NCI-H82 (cell line): ENCODE measurements at places on chromosomes 4 and X.
A peak's percentile ranks its signal among the peaks of the same experiment; 100 is the strongest.

DNA sequence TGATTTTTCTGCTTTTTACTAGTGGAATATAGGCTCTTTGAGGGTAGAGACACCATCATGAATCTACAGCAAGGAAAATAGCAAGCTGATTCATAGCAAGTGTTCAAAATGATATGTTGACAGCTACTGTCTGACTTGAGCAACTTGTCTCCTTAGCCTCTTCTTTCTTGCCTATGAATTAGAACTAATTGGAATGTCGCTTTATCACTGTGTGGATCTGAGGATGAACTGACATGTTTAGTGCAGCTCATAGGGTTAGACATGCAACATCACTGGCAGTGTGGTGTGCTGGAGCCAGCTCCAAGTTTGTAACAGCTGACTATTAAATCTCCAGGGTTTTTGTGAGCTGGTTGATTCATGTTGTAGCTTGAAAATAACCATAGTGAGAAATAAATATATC, 1068.4 kb downstream of the PCDH18 start:
- no peak for DNase-seq

DNA sequence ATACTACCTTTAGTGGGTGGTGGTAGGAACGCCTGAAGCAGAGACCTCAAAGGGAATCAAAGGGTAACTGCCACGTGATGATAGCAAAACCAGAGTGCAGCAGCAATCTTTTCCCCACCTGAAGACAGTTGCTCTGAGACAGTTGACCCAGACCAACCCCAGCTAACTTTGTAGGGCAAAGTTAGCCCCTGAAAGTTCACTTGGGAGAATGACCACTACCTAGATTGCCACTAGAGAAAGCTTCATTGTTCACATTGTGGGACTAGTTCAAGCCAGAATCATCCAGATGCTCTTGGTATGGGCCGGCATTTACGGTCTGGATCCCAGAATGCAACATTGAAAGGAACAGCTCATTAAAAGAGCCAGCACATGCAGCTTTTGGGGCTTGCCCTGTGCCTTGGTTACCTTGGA, 4.1 kb downstream of the SEPTIN6 start:
- DNase-seq, result no peak

GRCh38 chr4:185016101-185016940, 2.0 kb upstream of the HELT start:
- DNase-seq, result peak; percentile 38

DNA sequence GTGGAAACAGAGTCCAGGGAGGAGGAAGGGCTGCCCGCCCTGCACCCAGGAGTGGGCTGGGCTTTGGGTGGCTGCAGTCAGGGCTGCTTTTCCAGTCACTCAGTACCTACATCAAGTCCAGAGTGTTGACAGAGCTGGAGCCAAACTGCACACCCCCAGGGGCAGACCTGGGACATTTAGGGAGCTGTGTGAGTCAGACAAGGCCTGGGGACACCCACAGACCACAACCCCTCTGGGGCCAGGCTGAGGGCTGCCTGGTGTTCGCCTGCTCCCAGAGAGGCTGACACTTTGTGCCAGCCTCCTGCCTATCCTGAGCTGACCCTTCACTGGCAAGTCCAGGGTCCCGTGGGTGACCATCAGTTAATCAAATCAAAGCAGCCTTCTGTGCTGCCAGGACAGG, 240.0 kb downstream of the BCOR start:
- no peak for DNase-seq

- peak; percentile 2 for DNase-seq
Observed at GRCh38 chr4:147793569-147794313, 61.9 kb downstream of the ARHGAP10 start.

DNA sequence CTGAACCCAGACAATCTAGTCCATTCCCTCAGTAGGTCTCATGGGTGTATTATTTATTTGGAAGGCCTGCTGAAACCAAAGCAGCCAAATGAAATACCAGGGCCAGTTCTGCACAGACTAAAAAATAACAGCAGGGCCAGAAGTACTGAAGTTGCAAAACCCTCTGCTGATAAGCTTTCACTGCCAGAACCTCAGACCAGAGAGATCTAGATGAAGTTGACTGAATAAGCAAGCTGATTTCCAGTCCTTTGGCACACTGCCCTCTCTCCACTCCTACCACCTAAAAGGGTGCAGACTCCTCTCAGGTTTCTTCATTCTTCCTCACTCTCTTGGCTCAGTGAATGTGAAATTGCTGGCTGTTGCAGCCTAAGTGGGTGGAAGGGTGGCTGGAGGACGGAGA, 276.7 kb upstream of the KLF3 start:
- DNase-seq, result no peak

DNA sequence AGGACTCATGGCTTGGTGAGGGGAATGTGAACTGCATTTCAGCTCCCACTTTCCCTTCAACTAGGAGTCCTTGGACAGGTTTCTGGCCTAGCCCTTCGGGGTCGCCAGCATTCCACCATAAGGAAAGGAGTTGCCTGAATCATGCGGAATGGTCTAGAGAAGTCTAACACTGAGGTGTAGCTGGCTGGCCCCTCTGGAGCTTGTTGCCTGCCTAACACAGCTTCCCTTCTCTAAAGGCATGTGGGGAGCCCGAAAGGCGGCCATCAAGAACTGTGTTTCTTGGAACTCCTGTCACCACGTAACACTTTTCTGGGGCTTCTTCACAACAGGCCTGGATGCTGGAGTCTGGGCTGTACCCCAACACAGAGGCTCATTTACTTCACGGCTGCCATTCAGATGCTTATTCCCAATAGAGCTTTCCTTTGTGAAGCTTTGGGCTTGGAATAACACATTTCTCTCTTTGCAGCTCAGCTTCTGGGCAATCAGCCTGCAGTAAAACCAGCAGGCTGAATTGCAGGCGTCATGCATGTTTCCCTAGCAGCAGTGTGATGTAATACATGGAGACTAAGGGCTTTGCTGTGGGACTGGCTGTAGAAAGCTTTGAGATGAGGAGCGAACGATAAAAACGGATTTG, 5.4 kb downstream of the GABRQ start:
- DNase-seq, result no peak

DNA sequence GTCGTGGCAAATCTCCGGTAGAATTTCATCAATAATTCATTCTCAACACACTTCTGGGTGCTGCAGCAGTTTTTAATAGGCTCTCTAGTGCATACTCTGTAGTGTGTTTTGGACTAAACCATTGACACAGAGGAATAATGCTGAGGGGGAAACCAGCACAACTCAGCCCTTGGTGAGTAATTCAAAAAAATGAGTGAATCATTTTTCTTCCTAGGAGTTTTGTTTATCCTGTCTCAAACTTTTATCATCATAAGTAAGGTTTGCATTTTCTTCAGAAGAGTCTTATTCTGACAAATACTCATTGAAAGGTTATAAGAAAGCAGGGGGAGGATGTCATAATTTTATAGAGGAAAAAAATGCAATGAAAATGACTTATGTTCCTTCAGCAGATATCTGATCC, 2542.7 kb downstream of the PCDH7 start:
- DNase-seq, result no peak

DNA sequence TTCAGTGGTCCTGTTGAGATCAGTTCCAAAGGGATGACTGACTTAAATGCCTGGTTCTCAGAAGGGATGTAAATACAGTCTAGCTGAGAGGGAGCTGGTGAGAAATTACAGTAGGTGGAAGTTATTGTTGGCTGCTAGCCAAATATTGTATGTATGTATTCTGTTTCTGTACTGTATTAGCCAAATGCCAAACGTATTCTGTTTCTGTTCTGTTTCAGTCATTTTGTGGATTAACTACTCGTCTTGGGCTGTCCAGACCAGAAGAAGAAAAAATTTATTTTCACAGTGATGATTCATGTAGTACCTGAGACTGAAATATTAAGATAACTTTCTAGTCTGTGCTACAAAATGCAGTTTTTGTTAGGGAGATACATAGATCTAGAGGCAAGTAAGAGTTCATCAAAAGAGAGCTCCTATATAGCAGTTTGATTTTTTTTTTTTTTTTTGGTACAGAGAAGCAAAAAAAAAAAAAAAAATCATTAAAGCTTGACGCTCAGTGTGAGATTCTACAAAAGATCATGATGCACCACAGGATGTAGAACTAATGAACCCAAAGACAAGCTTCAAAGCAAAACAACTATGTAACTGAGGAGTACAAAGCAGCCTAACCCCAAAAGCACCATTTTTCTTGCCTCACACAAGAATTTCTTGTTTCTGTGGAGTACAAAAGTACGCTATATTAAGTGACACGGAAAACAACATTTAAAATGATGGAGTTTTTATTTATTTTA, 54.8 kb downstream of the CASP6 start:
- no peak for DNase-seq

DNA sequence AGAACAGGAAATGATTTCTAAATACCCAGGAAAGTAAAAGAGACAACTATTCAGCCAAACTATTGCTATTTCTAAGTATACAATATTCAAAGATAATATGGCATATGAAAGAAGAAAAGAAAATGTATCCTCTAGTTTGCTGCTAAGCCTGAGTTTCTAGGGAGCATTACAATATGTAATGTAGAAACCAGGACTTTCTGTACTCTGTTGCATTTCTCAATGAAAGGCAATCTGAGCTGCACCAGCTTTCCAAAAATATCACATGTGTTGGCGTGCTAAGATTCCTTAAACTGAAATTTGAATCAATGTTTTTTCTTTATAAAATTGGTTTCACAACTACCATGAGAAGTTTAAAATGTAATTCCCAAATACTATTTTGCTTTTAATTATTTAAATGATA, 129.6 kb downstream of the ANK2 start:
- DNase-seq, result no peak

DNA sequence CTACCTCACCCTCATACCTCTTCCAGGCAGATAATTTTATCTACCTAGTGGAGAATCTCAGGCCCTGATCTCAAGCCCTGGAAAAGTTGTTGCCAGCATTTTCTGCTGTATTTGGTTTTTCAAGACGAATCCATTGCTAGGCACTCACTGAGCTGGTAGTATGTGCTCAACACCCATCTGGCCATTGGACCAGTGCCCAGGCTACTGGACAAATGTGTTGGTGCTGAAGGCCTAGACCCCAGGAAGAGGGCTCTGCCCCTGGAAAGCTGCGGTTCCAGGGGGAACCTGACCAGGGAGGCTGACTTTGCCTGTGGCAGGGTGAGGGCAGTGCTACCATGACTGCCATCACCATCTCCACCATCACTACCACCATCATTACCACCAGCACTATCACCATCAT, 72.4 kb downstream of the PSAPL1 start:
- DNase-seq, result no peak

GRCh38 chr4:86452422-86452891, 92.6 kb upstream of the MAPK10 start:
- no peak for DNase-seq

DNA sequence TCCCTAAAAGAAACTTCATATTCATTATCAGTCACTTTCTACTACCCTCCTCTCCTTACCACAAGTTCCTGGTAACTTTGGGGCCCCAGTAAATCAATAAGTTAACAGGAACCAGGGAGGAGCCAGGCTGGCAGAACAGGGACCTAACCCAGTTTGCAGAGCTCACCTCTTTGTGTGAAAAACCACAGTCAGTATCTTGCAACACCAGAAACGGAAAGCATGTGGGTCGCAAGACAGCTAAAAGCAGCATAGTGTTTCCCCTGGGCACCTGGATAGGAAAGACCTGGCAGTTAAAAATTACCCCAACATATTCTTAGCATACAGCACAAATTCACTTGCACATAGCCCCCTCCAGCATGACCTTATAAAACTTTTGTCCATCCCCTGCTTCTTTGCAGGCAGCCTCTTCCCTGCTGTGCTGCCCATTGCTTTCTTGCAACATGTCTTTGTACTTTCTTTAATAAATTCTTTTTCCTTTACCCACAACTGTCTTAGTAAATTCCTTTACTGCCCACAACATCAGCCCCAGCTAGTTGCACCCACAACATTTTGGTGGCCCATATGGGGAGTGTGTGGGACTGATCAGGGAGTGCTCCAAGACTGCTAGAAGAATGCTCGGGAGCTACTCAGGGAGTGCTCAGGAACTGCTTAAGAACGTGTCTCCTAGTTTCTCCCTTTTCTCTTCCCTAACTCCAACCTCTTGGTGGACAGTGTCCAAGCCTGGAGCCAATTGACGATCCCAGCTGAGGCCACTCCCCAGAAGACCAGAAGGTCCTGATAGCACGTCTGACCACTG, 83.4 kb downstream of the MSN start:
- no peak for DNase-seq

DNA sequence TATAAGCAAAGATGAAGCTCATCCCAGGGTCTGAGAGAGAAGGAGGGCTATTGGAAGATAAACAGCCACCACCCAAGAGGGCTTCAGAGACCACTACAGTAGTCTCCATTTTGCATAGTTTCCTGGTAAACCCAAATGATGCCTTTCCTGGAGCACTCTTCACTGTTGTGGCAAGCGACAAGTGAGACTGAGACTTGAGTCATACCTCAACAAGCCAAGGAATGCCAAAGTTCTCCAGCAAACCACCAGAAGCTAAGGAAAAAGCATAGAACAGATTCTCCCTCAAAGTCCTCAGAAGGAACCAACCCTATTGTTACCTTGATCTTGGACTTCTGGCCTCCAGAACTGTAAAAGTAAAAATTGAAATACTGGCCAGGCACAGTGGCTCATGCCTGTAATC, 65.9 kb downstream of the LARP7 start:
- DNase-seq, result no peak

DNA sequence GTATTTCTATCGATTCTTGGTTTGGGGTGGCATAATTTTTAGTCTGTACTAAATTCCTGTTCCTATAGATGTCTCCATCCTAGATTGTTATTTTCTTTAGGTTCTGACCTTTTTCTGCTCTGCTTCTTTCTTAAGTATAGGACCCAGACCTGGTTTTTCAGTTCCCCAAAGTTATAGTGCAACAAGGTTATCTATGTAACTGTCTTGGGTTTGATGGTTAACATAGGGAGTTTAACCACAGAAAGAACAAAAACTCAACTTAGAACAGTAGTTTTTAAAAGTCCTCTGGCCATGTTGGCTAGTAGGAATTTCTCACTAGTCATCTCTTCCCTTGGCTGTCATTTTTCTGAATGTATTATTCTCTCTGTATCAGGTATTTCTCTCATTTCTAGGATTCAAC, 38.8 kb upstream of the MAD2L1 start:
- no peak for DNase-seq

GRCh38 chr4:84151574-84151973, 347.5 kb downstream of the NKX6-1 start:
- peak; percentile 16 for DNase-seq
